GM04504 (cell line): ENCODE measurements at places on chromosomes 16 and 17.

GRCh38 chr16:75443298-75443697 lies 10.0 kb upstream of the CFDP1 start:
- DNase-seq = no peak

GRCh38 chr17:48246612-48247011 lies 139.0 kb downstream of the SNX11 start:
- DNase-seq = no peak

GRCh38 chr16:48907906-48908634 lies 298.1 kb upstream of the N4BP1 start:
- DNase-seq = no peak

- DNase-seq = no peak
Measured at GRCh38 chr16:55380485-55380884, 56.5 kb downstream of the IRX6 start.

- DNase-seq = no peak
Measured at GRCh38 chr17:80427366-80428282, 12.7 kb downstream of the ENDOV start.

DNA sequence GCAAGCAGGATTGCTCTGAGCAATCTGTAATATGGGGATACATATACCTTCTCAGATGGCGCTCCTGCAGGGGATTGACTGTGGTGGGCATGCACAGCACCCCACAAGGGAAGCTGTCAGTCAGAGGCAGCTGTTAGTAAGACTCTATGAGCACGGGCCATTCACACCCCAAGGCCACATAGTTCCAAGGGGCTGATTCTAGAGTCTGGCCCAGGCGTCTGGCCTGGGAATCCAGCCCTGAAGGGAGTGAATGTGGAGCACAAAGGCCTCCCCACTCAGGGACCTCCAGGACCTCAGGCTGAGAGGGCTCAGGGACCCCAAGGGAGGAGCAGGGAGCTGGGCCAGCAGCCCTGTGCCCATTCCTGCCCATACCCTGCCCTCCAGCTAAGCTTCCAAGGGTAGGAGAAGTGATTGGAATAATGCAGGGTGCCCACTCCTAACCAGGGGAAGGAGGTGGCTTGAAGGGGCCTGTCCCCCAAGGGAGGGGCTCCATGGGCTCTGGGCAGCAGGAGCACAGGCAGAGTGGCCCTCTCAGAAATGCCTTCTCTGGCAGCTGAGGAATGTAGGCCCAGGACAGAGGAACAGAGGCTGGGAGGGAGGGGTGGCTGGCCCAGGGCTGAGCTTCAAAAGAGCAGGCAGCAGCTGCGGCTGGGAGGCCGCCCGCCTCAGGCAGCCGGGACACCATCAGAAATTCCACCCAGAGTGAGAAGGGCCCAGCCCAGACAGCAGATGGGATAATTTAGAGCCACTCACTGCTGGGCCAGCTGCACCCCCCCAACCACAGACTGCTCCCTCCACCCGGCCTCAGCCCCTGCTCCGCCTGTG lies 48.9 kb upstream of the MRPS23 start:
- no peak for DNase-seq

DNA sequence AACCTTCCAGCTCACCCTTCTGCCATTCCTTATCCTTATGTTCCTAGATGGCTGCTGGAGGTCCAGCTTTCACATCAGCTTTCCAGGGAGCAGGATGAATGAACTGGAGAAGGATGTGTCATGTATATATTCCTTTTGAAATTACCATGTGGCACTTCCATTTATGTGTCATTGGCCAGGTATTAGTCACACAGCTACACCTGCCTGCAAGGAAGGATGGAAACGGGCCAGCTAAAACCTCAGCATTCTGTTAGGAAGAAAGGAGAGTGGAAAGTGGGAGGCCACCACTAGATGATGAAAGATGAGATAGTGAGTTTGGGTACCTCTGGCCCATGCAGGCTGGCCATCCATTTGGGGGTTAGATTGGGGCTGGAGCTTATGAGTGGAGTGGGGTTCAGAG lies 67.5 kb downstream of the KSR1 start:
- no peak for DNase-seq

DNA sequence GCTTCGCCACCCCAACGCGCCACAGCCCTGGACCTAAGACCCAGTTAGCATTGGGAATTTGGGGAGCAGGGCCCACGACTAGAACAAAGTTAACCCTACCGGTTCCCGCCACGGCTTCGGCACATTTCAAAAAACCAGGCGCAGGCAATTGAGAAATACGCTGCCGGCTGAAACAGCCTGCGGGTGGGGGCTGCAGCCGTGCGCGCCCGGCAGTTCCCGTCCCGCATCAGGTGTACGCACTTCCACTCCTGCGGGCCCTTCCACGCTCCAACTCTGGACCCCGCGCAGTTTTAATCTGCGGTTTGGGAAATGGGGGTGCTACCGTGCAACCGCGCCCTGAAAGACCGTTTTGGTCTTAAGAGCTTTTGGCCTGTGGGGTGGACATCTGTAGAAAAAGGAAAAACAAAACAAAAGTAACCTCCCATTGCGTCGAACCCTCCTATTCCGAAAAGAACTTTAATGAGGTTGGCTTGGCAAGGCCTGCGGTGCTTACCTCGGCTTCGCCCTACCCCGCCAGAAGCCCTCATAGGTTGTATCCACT lies 7.1 kb downstream of the IRX5 start:
- DNase-seq = peak; percentile 14

GRCh38 chr17:45279898-45280297 lies 18.0 kb upstream of the SPATA32 start:
- no peak for DNase-seq

DNA sequence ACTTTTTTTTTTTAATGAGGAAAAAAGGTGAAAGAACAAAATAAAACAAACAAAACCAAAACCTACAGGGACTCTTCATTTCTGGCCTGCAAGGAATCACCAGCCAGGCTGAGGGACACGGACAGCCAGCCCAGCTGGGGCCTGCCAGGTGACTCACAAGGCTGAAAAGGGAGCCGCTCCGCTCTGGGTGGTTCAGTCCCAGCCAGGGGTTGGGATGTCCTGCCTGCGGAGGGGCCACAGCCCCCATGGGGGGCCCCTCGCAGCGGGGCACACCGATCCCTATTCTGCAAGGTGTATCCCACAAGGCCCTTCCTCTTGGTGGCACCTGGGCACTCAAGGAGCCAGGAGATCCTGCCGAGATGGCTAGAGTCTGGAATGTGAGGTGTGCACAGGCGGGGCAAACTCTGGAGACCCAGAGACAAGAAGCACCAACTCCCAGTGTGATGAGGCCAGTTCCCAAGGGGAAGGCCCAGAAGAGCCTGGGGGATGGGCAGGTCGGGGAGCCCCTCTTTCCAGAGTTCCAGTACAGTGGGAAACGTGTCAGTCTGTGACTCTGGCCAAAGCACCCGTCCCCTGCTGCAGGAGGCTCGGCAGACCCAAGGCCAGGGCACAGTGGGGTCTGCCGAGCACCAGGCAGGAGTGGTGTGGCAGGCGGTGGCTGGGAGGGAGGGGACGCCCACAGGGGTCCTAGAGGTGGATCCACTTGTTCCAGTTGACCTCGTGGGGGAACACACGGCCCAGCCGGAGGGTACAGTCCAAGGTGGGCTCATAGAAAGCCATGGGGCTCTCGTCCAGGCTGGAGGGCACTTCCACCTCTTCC lies 58.9 kb downstream of the IL21R start:
- no peak for DNase-seq

DNA sequence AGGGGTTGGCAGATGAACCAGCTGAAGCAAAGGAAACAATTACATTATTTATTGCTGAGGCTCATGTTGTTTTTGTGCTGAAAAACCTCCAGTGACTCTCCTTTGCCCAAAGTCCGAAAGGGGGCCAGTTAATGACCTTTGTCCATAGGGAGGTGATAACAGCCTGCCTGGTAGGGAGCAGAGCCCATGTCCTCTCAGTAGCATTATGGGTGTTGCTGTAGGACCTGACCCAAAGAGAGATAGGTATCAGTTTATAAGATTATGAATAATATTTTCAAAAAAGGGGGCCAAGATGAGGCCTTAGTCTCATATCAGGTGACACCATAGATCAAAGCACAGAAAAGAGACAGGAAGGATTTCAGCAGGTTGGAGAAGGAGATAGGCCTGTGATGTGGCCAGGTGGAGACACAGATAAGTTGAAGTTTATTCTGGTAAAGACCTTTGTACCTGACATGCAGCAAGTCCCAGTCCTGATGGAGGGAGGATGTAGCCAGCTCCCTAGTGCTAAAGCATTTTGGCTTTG lies 55.1 kb downstream of the CENPV start:
- DNase-seq = no peak

DNA sequence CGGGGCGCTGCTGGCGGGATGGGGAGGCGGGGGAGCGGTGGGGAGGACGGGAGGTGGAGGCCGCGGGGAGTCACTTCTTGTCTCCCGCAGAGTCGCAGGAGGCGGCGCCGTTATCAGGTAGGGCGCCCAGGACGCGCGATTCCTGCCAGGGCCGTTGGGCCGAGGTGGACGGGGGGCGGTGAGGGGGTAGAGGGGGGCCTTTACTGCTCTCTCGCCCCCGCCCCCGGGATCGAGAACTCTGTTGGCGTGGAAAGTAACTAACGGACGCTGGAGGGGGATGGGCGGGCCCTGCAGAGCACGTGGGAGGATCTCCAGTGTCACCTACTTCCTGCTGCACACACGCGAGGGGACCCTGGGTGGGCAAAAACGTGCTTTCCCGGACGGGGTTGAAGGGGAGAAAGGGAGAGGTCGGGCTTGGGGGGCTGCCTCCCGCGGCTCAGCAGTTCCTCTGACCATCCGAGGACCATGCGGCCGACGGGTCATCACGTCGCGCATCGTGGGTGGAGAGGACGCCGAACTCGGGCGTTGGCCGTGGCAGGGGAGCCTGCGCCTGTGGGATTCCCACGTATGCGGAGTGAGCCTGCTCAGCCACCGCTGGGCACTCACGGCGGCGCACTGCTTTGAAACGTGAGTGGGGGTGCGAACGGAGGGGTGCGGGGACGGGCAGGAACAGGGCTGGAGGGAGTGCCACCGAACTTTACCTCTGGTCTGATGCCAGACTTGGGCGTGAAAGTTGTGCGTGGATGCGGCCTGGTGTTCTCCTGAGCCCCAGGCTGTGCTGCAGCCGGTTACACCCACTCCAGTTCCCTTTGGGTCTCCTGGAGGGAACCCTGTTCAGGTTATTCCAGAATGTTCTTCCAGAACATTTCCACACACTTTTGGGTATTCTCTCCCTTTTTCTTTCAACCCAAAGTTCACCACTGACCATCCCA lies 569 bp downstream of the PRSS21 start:
- no peak for DNase-seq

DNA sequence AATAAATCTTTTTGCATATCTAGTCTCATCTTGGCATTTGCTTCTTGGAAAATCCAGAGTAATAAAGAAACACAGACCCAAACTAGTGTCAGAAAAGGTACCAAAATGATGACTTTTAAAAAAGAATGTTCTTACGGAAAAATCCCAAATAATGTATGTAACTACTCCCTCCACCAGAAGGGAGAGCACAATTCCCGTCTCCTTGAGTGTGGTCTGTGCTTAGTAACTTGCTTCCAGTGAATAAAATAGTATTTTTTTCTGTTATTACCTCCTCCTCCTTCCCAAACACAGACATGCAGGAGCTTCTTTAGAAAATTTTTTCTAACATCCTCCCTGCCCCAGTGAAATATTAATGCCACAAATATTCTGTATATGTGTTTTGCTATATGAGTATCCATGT lies 358.1 kb downstream of the ZFHX3 start:
- DNase-seq = no peak

DNA sequence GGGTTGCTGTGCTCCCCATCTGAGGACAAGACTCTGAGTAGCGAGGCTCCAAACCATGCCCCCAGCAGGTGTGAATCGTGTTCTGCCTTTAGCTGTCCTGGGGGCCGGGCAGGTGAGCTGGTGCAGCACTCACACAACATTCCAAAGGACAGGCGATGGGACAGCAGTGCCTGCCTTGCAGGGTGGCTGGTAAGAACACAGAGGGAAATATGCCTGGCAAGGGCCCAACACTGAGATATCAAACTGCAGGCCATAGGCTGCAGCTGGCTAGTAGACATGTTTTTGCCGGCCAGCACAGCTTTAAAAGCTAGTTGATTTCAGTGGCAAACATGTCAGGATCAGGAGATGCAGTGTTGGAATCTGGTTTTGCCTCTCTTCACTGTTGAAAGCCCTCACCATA lies 23.6 kb downstream of the CLEC16A start:
- DNase-seq = no peak

DNA sequence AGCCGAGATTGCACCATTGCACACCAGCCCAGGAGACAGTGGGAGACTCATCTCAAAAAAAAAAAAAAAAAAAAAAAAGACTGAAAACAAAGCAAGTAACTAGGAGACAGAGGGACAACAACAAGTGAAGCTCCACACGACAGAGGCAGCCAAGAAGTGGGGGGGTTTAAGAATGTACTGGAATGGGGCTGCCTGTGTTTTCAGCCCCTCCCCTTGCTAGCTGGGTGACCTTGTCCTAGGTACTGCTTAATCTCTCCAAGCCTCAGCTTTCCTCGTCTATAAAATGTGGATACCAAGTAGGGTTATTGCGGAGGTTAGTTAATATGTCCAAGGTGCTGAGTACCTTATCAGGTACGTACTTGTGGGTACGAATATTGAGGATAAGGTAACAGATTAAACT lies 163.8 kb upstream of the CACNG5 start:
- DNase-seq = no peak

DNA sequence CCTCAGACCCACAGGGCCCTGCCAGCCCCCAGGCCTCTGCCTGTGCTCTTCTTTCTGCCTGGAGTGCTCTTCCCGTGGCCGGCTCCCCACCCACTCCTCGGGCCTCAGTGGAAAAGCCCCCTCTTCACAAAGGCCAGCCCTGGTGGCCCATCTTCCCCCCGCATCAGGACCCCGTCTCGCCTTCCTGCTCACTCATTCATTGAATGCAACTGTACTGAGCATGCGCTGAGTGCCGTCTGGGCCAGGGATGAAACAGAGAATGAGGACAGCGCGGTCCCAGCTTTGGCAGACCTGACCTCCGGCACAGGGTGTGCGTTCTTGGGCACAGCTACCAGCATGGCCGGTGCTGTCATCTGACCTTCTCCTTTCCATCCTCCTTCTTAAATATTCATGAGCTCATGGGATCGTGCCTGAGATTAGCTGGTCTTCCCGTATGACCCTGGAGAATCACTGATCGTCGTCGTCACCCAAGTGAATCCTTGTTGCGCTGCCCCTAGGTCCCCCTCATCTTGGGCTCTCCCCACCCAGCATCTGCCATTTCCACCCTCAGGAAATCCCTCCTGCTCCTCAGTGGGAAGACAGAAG lies 16.4 kb upstream of the OSGIN1 start:
- no peak for DNase-seq

DNA sequence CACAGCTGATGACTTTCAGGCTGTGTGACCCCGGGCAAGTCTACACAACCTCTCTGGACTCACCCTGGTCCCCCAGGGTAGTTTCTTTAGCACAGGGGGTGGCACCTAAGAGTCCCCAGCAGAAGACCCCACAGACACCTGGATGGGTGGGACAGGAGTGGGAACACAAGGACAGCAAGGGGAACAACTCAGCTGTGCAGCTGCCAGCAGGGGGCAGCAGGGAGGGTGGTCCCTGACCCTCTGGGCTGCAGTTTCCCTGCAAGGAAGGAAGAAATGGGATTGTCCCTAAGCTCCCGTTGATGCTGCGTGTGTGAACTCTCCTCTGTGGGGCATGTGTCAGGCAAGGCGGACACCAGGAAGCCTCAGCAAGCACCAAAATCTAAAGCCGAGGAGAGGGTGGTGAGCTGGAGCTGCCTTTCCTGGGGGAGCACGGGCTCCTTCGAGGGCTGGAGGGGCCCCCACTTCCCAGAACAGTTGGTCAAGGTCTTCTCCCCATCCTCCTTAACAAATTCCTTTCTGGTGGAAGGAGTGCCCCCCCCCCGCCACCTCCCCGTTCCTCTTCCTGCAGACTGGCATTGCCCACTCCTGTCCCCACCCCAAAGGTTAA lies 24.1 kb upstream of the CDH5 start:
- DNase-seq = no peak

GRCh38 chr17:15361592-15361991 lies 20.2 kb upstream of the TEKT3 start:
- no peak for DNase-seq

- no peak for DNase-seq
Measured at GRCh38 chr17:69907132-69907847, 167.7 kb upstream of the KCNJ16 start.
